ENCODE measurements at places on chromosomes 2 and 18.

GRCh38 chr18:78305789-78306188 is 673.8 kb upstream of the SALL3 start:
- peak; percentile 58 for DNase-seq

GRCh38 chr2:136305517-136306192 is 187.7 kb upstream of the CXCR4 start:
- DNase-seq: no peak

DNA sequence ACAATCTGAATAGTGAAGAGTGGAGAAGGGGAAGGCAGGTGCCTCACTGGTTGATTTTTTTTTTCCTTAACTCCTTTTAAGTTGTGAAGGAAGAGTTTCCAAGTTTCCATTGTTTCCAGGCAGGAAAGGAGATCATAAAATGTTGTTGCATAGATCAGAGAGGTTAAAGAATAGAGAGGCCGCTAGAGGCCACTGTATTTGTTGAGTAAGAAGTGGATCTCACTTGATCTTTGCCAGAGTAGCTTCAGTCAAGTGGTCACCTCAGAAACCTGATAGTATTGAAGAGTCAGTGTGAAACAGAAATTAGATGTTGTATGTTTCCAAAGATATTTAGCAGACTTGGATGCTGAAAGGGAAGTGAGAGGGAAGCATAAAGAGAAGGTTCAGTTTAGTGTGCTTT is 17.6 kb downstream of the CTNNA2 start:
- no peak for DNase-seq

DNA sequence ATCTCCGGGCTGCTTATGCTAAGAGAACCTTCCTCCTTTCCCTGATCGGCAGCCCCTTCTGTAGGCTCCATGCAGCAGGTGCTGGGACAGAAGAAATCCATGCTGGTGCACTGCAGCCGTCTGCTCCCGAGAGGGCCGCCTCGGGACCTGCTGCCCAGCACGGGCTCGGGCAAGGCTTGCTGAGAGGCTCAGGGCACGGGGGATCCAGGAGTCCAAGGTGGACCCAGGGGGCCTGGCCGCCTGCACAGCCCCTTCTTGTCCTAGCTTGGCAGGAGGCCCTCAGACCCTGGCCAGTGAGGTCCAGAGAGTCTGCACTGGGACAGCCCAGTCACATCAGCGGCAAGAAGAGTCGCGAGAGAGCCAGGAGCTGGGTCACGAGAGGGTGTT is 13.3 kb upstream of the DUSP2 start:
- DNase-seq: no peak

DNA sequence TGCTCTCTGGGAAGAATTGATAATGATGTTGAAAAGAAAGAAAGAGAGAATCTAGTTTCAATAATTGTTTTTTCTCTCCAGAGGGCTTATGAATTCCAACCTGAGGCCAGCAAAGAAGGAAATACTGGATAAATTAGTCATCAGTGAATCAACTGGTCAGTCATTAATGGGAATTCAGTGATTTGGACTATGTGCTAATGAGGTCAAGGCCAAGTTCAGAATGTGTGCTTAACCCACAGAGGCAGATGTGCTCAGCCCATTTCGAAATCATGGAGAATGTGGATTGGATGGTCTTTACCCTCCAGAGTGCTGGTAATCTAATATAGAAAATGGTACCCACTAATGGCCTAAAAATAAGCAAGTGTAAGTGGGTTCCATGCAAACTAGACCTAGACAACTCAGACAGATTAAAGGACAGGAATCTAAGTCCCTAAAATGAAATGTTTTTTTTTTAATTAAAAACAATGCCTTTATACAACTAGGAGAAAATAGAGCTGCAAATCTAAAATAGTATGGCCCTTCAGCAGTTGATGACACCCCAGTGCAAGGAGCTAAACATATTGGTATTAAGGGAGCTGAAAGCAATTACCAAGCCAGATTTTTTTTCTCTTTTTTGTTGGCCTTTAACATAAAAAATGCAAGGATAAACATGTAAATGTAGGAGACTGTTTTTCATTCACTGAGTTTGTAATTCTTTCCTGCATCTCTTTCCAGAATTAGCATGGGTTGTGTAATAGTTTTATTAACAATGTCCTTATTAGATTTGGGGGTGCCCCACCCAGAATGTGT is 296.9 kb downstream of the SATB2 start:
- no peak for DNase-seq

DNA sequence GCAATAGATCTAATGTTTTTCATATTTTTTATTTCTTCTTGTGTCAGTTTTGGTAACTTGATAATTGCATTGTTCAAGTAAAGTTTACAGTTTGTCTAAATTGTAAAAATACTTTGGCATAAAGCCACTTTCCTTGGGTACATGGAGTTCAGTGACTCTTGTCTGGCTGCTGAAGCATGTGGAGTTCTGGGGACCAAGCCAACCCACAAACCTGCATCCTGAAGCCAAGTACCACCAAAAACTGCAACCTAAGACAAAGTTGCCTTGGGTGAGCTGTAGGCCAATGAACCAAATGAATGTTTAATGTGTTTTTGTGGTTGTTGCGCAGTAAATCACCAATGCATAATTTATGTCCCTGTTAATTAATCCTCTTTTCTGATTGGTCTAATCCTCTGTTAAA is 872.6 kb downstream of the BCL11A start:
- no peak for DNase-seq

DNA sequence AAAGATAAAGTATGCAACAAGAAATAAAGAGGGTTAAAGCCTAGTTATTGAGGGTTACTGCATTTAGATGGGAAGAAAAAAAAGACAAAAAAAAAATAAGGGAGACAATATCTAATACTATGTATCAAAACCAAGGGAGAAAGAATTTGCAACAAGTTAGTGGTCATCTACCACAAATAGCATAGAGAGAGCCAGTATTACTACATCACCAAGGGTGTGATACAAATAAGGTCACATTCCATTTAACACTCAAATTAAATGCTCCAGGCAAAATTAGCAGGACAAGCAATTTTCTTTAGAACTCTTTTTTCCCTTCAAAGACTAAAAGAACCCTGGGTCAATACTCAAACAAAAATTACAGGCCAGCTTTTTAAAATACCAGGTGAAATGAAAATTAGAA is 115.1 kb upstream of the GULP1 start:
- DNase-seq: no peak

GRCh38 chr2:239819091-239819973 is 205.8 kb downstream of the NDUFA10 start:
- no peak for DNase-seq

- DNase-seq: no peak
Observed at GRCh38 chr2:236529606-236530005, 40.0 kb upstream of the ACKR3 start.

GRCh38 chr18:47448956-47449355 is 197.5 kb upstream of the SKOR2 start:
- no peak for DNase-seq

- no peak for DNase-seq
Observed at GRCh38 chr2:219220652-219221402, 2.1 kb upstream of the ABCB6 start.

- DNase-seq: no peak
Observed at GRCh38 chr18:79949697-79950487, 1.6 kb downstream of the SLC66A2 start.

GRCh38 chr2:102317715-102318114 is 6.4 kb downstream of the IL1RL1 start:
- no peak for DNase-seq

DNA sequence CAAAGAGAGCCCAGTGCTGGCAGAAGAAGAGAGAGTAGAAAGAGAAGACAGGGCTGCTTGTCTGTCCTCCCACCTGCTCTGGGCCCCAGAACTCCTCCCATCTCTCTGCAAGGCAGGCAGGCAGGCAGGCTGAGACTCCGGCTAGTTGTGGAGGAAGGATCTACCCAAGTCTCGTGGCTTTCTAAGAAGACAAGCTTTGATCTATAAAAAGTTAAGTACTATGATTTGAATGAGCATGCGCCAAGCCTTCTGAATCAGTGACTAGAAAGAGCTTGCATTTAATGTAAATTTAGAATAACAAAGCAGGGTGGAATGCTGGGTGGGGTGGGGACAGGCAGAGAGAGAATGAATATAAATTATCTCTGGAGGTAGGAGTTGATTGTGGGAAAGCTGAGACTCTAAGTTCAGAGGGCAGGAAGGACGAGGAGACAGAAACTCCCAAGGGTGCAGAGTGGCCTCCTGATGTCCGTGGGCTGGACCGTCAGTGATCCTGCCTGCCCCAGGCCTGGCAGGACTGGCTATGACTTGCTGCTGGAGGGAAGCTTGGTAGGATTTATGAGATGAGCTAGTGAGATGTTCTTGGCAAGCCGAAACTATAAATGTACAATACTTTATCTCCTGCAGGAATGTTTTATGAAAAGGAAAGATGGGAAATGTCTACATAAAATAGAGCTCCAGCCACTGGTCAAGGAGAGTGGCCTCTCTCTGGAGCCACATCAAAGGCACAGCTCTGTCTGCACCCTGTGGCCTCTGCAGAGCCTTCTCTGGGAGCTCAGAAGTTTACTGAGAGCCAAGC is 447.5 kb downstream of the TNS1 start:
- no peak for DNase-seq

GRCh38 chr2:157444641-157445040 is 752 bp upstream of the CYTIP start:
- no peak for DNase-seq

DNA sequence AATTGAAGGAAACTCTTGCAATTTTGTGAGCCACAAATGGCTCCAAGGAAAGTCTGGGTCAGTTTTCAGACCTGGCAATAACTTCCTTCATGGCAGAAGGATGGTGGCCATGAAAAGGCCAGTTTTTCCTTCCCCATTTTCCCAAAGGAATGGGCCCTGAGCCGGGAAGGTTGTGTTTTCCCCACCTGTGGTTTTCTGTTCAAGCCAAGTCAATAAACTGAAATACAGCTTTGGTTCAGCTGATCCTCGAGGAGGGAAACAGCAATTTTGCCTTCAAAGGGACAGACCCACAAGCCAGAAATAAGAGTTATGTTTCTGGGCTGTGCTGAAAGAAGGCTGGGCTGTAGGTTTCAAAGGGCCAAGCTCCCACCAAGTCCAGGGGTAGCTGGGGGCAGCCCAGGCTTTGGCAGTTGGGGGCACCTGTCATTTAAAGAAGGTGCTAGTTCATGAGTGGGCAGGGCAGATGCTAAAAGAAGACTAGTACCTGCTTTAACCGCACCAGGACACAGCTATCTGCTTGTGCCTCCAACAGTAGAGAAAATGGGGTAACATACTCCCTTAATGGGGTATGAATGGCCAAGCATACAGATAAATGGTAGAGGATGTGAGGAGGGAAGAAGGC is 97.0 kb downstream of the TTC32 start:
- DNase-seq: no peak

DNA sequence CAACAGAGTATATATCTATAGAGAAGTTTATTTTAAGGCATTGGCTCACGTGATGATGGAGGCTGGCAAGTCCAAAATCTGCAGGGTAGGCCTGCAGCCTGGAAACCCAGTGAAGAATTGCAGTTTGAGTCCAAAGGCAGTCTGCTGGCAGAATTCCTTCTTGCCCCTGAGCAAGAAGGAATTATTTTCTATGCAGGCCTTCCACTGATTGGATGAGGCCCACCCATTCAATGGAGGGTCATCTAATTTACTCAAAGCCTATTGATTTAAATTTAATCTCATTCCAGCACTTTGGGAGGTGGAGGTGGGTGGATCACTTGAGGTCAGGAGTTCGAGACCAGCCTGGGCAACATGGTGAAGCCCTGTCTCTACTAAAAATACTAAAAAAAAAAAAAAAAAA is 30.4 kb upstream of the C18orf32 start:
- DNase-seq: no peak

GRCh38 chr2:3768960-3769765 is 65.8 kb downstream of the DCDC2C start:
- DNase-seq: no peak

- peak; percentile 23 for DNase-seq
Observed at GRCh38 chr2:20544153-20544747, 97.4 kb downstream of the RHOB start.

- no peak for DNase-seq
Observed at GRCh38 chr2:135821190-135821589, 15.8 kb downstream of the LCT start.

- no peak for DNase-seq
Observed at GRCh38 chr2:232741294-232741693, 35.1 kb downstream of the KCNJ13 start.

- peak; percentile 17 for DNase-seq
Observed at GRCh38 chr2:174681099-174682006, 82.9 kb downstream of the CHRNA1 start.

DNA sequence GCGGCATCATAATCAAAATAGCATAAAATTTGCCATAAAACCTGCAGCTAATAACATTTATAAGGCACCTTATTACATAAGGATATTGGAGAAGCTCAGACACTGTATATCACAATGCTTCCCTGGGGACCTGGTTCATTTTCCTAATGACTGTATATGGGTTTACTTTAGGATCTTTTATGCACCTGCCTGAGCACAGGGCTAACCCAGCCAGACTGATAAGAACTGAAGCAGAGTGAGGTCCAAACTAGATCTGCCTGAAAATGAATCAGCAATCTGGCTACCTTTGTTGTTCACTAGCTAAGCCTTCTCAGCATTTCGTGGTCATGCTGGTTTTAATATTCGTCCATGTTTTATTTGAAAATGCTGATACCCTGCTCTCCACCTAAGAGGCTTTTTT is 1922.3 kb upstream of the CELF4 start:
- no peak for DNase-seq

GRCh38 chr2:238513346-238513745 is 86.6 kb downstream of the ASB1 start:
- DNase-seq: no peak

GRCh38 chr2:130371723-130372054 is 15.8 kb downstream of the PTPN18 start:
- no peak for DNase-seq

DNA sequence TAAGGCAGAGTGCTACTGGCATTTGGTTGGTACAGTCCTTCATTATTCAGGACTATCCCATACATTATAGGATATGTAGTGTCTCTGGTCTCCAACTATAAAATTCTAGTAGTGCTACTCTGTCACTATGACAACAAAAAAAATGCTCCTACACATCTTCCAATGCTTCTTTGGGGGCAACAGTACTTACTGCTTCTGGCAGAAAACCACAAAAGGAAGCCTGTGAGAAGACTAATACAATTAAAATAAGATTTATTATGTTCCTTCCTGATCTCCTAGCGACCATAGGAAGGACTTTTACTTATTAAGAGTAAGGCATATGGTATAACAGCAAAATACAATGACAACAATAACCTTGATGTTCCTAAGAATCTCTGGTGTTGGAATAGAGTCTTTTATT is 48.4 kb upstream of the CPO start:
- DNase-seq: no peak

GRCh38 chr18:80033181-80034067 is 810 bp upstream of the RBFA start:
- DNase-seq: no peak

DNA sequence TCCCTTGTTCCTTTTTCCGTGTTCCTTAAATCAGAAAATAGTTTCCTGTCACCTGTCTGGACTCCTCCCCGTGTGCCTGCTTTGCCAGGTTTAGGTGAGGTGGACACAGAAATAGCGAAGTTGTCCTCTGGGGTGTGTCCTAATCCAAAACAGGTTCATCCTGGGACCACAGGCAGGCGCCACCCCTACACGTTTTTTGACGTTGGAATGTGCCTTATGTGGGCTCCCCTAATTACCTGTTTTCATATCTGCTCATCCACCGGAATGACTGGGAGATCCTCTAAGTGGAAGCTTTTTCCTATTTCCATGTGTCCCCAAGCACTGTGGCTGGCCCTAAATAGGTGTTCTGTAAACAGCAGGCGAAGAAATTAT is 49.0 kb upstream of the PAIP2B start:
- no peak for DNase-seq

GRCh38 chr2:99678625-99679024 is 188.8 kb upstream of the REV1 start:
- DNase-seq: no peak

- no peak for DNase-seq
Observed at GRCh38 chr18:63586966-63587365, at the start of gene SERPINB13. TSS of gene SERPINB13 (plus strand) at chr18:63587343. CDS start at chr18:63588668, 1,325 bp downstream.

GRCh38 chr18:78975699-78976335 is 3.8 kb upstream of the SALL3 start:
- DNase-seq: no peak

Data from spinal cord (tissue), 10 donors.